ENCODE measurements at places on chromosomes 3 and 15.

GRCh38 chr3:107560166-107560565 is 37.4 kb downstream of the BBX start:
- DNase-seq = no peak

- no peak for DNase-seq
These were observed 42.5 kb upstream of the CMTM7 start for GRCh38 chr3:32349184-32349583.

- DNase-seq = no peak
These were observed 18.5 kb downstream of the ABHD6 start for GRCh38 chr3:58256061-58256460.

DNA sequence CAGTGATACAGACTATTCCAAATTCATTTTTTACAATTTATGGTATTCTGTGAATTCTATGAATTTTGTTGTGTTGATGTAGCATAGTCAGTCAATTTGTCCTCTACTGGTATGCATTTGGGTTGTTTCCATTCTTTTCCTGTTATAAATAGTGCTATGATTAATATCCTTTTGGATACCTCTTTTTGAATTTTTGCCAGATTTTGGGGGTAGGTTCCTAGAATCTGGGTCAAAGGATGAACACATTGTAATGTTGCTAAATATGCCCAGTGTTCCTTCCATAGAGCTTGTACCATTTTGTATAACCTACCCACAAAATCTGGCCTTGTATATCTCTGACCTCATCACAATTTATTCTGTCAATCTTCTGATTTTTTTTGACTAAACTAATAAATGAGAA is 44.4 kb upstream of the C3orf38 start:
- DNase-seq = peak; percentile 55

DNA sequence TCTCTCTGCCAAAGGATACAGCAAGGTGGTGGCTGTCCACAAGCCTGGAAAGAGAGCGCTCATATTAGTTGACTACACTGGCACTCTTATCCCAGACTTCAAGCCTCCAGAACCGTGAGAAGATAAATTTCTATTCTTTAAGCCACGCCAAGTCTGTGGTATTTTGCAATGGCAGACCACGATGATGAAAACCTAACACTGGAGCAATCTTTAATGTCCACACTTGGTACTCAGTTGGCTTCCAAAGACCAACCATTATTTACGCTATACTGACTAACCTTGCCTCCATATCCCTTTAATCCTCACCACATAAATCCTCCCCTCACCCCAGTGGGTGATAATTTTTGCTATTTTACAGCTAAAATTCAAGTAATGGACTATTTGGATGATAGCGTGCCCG is 16.9 kb upstream of the LACTB start:
- DNase-seq = peak; percentile 87

- no peak for DNase-seq
These were observed 52.6 kb downstream of the LRRC28 start for GRCh38 chr15:99303907-99304306.

GRCh38 chr3:124428372-124429128 is 301.7 kb upstream of the UMPS start:
- DNase-seq = no peak

GRCh38 chr3:123583561-123583960 is 1.3 kb downstream of the HACD2 start:
- DNase-seq = no peak

DNA sequence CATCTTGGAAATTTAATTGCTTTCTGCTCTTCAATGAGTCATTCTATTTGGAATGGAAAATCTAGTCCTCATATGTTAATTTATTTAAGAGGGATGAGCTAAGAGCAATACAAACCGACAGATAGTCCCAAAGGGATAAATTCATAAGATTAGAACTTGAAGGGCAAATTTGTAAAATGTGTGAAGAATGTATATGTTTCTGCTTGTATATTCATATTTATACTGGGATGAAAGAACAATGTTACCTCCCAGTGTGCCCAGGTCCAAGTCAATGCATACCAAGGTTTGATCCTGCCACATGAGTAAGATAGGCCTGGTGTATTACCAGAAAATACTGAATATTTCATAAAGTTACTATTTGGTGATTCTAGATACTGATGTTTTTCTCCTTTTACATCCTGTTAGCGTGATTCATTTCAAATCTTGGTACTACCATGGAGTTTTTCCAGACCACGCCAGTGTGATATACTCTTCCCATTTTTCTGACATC is 255.6 kb upstream of the SEMA6D start:
- peak; percentile 92 for DNase-seq

- DNase-seq = no peak
These were observed 20.0 kb downstream of the GRIP2 start for GRCh38 chr3:14520149-14520548.

- DNase-seq = peak; percentile 82
These were observed 10.9 kb upstream of the RFT1 start for GRCh38 chr3:53140847-53141845.

DNA sequence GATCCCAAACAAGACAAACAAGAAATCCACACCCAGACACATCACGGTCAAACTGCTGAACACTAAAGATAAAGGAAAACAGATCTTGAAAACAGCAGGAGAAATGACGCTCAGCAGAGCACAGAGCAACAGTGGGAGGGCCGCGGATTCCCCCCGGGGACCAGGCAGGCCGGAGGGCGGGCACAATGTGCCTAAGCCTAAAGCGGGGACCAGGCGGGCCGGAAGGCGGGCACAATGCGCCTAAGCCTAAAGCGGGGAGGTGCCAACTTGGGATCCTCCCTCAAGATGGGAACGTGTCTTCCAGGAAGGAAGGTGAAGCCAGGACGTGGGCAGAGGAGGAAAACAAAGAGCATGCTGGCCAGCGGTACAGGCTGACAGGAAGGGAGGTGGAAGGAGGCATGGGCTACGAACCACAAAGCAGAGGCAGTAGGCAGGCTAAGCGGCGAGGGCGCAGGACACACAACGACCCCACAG is 31.1 kb downstream of the CYFIP1 start:
- peak; percentile 64 for DNase-seq

DNA sequence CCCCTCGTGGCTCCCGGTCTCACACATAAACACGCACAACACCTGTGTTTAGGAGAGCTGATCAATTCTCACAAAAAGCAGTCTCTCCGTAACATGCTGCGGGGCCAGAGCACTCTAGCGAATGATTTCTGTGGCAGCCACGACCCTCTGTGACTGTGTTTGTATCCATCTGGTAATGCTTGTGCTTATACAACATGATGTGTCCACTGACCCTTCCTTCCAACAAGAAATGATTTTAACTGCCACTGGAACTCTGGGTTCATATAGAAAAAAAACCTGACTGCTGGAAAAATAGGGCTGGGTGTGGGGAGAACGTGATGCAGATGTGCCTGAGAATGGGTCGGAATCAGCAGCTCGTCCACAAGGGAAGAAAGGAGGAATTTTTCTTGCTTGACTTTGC is 410.2 kb downstream of the GAP43 start:
- DNase-seq = no peak

GRCh38 chr15:75367006-75367405 is 1.4 kb downstream of the MAN2C1 start:
- DNase-seq = no peak

- DNase-seq = no peak
These were observed 23.5 kb downstream of the PAQR9 start for GRCh38 chr3:142940000-142940399.

- no peak for DNase-seq
These were observed 73.2 kb downstream of the TLE3 start for GRCh38 chr15:70024521-70024920.

DNA sequence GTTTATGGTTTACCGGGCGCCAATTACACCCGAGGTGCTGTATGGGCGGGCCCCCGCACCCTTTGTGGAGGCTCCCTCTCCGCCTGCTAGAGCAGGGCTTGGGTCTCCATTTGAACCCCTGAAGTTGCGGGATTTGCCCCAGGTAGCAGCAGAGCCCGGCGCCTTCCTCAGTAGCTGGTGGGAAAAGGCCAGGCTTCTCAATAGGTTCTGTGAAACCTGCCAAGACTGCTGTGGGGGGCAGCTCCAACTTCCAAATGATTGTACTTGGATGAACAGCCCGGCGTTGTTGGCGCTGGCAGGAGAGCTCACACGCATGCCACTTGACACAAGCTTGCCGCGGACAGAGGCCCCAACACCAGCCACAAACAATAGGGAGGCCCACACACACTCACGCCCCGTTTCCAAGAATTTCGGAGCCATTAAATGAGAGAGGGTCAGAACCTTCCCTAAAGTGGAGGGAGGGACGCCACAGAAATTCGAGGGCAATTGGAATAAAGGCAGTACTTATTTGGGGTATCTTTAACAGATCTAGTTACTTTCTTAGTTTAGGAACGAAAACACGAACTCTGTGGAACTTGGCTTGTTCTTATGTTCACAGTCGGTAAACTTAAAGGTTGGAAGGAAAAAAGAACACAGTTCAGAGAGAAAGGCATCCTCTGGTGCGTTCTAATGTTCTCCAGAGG is 1.4 kb downstream of the EPHB3 start:
- peak; percentile 53 for DNase-seq

DNA sequence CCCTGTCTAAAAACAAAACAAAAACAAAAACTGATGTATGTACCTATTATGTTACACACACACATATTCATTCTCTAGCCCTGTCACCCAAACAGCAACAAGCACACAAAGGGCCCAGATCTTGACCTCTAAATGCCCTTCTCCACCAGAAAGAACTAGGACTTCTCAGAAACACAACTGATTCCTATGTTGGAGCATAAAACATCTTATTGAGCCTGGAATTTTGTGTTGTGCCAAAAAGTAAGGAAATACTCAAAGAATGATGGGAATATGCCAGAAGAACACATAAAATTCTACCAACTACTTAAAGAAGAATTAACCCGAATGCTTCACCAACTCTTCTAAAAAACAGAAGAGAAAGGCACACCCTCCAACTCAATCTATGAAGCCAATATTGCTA is 66.7 kb upstream of the OCA2 start:
- DNase-seq = no peak

DNA sequence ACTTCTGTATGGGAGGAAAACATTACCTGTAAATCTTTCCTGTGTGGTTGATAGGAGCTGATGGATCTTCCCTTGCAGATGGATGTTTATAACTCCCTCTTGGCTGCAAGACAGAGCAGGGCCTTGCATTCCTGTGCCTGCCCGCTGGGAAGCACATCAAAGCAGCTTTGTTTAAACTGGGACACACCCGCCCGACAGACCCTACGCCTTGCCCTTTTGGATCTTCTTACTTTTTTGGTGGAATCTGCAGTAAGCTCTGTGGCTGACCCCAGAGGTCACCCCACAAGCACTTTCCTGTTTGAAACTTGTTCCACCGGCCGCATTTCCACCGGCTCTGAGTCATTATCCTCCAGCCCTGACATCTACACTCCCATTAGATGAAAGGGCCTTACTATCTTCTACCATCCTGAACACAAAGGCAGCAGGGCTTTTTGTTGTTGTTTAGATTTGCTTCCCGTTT is 244.1 kb upstream of the STT3B start:
- peak; percentile 25 for DNase-seq

DNA sequence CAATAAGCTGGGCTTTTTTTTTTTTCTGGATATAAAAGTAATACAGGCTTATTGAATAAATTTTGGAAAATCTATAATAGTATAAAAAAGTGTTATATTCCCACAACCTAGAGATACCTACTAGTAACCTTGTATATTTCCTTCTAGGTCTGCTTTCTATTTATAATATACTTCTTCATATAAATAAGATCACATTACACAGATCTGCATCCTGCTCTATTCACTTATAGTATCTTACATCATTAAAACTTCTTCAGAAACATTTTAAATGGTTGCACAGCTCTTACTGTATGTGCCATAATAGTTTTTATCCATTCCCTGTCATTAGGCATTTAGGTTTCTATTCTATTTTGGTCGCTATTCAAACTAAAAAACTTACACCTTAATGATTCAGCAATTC is 87.0 kb upstream of the TTBK2 start:
- no peak for DNase-seq

- no peak for DNase-seq
These were observed 4.6 kb downstream of the TMEM266 start for GRCh38 chr15:76064375-76064774.

GRCh38 chr3:69861556-69861955 is 122.3 kb downstream of the MITF start:
- no peak for DNase-seq

DNA sequence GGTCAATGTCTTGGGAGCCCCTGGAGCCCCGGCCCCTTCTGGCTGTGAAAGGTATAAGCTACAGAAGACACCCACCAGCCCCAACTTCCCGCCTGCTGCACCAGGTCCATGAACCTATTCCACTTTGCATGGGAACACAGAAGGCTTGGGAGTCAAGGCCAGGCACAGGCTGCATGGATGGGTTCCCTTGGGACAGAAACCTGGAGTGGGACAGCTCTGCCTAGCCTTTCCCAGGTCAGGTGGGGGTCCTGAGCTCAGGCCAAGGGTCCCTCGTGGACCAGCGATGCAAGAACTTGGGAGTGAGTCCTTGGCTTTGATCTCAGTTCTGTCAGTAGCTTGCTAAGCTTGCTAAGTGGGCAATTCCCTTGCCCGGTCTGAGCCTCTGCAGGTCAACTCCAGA is 25.0 kb downstream of the TKT start:
- DNase-seq = no peak

GRCh38 chr3:135762188-135762856 is 203.2 kb upstream of the PPP2R3A start:
- no peak for DNase-seq

GRCh38 chr3:133074977-133075376 is 36.8 kb downstream of the TMEM108 start:
- DNase-seq = no peak

DNA sequence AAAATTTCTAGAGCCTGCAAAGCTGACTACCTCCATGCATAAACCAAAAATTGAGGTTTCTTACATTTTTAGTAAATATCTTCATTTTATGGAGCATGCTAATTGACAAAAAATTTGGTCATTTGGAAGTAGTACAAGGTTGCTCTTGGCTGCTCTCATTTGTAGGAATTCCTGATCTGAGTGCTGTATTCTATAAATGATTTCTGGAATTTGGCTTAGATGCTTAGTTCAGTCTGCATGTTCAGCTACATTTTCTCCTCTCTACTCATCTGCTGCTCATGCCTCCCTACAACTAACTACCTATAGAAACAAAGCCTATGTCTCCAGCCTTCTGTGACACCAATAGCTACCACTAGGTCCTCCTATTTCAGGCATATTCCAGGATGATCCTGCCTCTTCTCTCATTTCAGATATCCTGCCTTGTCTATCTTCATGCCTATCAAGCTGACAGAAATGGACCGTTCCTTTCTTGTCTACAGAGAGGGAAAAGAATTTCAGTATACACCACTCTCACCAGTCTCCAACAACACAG is 901.1 kb downstream of the TBL1XR1 start:
- DNase-seq = peak; percentile 28

Data from fibroblast of skin of right biceps (primary cell).